Neural progenitor cell (in vitro differentiated cells): ENCODE measurements at places on chromosomes 3 and 15.

- DNase-seq = no peak
Measured at GRCh38 chr3:63613561-63613960, 38.9 kb upstream of the SNTN start.

- no peak for DNase-seq
Measured at GRCh38 chr15:80489030-80489594, 84.9 kb downstream of the ARNT2 start.

- DNase-seq = no peak
Measured at GRCh38 chr3:126125781-126126251, 41.9 kb upstream of the SLC41A3 start.

DNA sequence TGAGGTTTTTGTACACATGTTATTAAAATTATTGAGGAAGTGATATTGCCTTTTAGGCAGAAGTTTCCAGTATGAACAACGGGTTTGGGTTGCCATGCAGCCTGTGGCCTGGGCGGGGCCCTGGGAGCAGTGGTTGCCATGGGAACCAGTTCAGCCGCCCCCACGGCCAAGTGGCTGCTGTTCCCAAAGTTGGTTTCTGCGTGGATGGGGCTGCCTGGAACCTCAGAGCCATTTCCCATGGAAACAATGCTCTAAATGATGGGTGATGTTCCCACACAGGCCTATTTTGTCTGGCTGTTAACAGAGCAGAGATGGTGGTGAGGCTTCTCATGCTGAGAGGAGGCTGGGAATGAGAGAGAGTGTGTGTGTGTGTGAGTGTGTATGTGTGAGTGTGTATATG, 19.5 kb downstream of the MRAS start:
- peak; percentile 21 for DNase-seq

- DNase-seq = no peak
Measured at GRCh38 chr3:110341047-110341446, 730.6 kb upstream of the NECTIN3 start.

- DNase-seq = no peak
Measured at GRCh38 chr3:13513051-13513912, 33.2 kb downstream of the HDAC11 start.

GRCh38 chr15:57224664-57225063, 151.6 kb upstream of the CGNL1 start:
- no peak for DNase-seq

- no peak for DNase-seq
Measured at GRCh38 chr3:159366476-159366875, 564.6 kb downstream of the MFSD1 start.

DNA sequence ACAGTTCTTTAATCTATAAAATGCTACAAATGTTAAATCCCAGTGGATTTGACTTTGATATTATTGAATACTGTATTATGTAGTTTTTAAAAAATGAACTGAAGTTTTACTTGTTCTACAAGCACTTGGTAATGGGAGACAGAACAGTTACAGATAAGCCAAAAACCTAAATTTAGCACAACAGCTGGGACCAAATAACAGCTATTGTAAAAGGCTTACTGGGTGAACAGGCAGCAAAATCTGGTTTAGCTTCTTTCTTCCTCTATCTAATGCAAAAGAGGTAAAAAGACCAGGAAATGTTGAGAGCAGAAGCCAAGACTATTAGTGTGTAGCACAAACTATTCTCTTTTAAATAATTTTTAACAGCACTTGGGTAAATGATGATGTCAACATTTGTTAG, 1.6 kb upstream of the ATOSA start:
- DNase-seq = no peak

- DNase-seq = no peak
Measured at GRCh38 chr3:101423984-101424888, 88.8 kb downstream of the SENP7 start.

GRCh38 chr3:28316226-28316625, 32.3 kb upstream of the ZCWPW2 start:
- DNase-seq = no peak

GRCh38 chr3:38964204-38964603, 87.5 kb downstream of the SCN11A start:
- no peak for DNase-seq

- peak; percentile 75 for DNase-seq
Measured at GRCh38 chr3:50617096-50617791, at the start of gene MAPKAPK3. MAPKAPK3 (plus strand) TSS chr3:50617151; CDS start chr3:50617566, 415 bp downstream.

GRCh38 chr3:11719406-11720303, 75.9 kb upstream of the VGLL4 start:
- DNase-seq = peak; percentile 93

GRCh38 chr15:89335298-89336041, 846 bp upstream of the POLG start:
- DNase-seq = peak; percentile 70

- DNase-seq = no peak
Measured at GRCh38 chr15:40259021-40259420, 20.2 kb downstream of the PAK6 start.

- DNase-seq = no peak
Measured at GRCh38 chr3:161208931-161209330, 12.2 kb upstream of the NMD3 start.
